Daoy (cell line): ENCODE measurements at places on chromosomes 2 and 18. TPM values are rescaled to one million over a fixed set of nuclear protein-coding genes. Genes with fewer than 3 reads are reported as not detected.

GRCh38 chr2:144180131-144180530 is 339.8 kb downstream of the ZEB2 start:
- no peak for DNase-seq

GRCh38 chr18:27349284-27349882 is 164.3 kb upstream of the CHST9 start:
- DNase-seq: no peak

Gene CXCR2
- total RNA-seq: not detected in 2 replicates

Gene SIX2
- total RNA-seq: 11.4 and 12.2 TPM in 2 replicates

DNA sequence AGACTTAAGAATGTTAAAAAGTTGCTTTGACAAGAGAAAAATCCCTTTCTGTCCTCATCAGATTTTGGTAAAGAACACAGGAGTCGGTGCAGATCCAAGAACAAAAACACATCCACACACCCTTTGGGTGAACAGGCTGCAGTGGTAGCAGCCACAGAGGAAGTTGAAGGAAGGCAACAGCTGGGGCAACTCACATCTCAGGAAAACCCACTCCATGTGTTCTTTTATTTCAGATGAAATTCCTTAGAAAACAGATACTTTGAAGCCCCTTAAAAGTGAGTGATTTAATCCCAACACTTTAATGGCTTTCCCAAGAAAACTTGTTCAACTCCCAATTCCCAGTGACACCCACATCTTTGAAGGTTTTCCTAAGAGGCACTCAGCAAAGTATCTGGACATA is 271.3 kb downstream of the ICOS start:
- DNase-seq: no peak

GRCh38 chr18:43278355-43278754 is 1.1 kb upstream of the SYT4 start:
- DNase-seq: no peak

DNA sequence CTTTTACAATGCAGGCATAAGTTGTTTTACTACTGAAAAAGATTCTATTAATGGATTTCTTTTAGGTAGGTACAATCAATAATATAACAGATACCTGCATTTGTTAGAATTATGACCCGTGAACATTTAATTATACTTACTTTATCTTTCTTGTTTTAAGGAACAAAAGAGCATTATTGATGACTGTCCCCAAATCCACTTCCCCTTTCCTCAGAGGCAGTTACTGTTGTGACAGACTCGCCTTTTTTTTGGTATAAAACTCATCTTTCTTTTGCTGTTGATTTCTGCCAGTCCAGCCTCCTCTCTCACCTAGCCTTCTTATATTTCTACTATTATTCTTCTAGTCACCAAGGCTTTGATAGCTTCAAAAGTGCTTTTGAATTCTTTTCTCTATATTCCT is 12.1 kb downstream of the ACTR3 start:
- DNase-seq: no peak

GRCh38 chr2:20533993-20534622 is 87.2 kb downstream of the RHOB start:
- DNase-seq: no peak

- no peak for DNase-seq
Observed at GRCh38 chr2:48568547-48568946, 38.6 kb downstream of the STON1 start.

DNA sequence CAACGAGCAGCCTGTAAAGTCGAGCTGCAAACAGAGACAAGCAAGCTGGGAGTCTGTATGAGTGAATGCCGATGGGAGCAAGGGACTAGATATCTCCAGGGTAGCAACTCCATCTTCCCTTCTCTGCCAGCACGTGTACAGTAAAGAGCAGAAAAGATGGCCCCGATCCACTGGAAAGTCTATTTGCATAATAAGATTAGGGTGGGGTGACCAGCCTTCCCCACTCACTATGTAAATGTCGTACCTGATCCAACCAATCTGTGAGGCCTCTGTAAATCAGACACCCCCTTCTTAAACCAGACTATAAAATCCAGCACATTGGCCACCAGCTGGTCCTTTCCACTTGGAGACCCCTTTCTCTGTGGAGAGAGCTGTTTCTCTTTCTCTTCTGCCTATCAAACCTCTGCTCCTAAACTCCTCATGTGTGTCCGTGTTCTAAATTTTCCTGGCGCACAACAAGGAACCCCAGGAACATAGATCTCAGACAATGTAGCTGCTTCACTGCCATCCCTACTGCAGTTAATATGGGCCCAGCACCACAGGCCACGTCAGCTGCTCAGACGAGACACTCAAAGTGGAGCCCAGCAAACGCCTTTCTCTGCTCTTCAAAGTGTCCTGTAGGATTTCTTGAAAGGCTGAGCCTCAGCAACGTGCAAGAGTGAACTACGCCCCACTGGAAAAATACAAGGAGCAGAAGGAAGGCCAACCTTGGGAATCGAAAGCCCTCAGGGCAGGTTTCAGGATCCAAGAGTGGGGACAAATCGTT is 26.1 kb downstream of the DIPK1C start:
- DNase-seq: no peak

- DNase-seq: no peak
Observed at GRCh38 chr2:230770804-230771203, 58.2 kb downstream of the CAB39 start.

Gene CFC1
- total RNA-seq: not detected in 2 replicates

Gene ALPP
- total RNA-seq: 0.03 TPM in 1 of 2 replicates, not detected in the other

DNA sequence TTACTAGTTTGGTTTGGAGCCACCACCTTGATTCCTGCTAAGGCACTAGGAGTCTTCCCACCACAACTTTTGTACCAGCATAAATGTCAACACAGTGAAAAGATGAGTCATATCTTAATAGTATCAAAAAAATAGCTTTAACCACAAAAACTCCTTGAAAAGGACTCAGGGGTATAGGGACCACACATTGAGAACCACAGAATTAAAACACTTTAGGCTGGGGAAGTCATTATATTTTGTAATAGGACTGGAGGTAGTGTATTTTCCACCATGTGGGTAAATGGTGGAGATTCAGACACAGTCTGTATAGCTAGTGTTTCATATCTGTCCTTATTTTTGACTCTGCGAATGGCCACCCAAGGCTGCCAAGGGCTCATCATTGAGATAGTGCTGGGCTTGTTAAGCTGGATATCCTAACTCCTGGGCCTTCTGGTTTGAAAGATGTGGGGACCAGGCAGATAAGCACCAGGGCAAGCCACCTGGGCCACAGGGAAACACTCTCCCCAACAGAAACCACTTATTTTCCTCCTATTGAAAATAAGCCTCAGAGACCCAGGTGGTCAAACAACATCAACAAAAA is 19.1 kb upstream of the FHL2 start:
- DNase-seq: peak; percentile 71

Gene SNRNP27
- 103 and 135 TPM in 2 replicates for total RNA-seq

- no peak for DNase-seq
Observed at GRCh38 chr18:778194-778927, 33.7 kb downstream of the YES1 start.

DNA sequence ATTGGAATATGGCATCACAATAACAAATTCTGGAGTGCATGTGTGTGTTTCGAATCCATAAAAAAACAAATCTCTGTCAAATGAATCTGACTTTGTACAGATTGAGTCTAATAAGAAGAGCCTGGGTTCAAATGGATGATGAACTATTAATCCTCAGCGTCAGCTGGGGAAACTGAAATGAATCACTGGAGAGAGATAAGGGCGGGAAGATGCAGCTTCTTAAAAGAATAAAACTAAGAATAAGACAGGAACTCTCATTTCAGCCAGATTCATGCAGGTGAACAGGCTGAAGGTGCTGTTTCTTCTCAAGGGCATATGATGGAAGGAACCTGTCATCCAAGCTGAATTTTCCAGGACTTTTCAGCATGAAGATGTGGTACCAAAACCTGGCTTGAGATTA is 202.6 kb upstream of the TRIB2 start:
- no peak for DNase-seq

Gene CIDEA
- not detected in 2 replicates for total RNA-seq

Gene TXNL4A
- 91.5 and 160 TPM in 2 replicates for total RNA-seq

GRCh38 chr2:128789221-128789620 is 470.6 kb upstream of the HS6ST1 start:
- no peak for DNase-seq

GRCh38 chr18:79975043-79975442 is 10.6 kb downstream of the HSBP1L1 start:
- DNase-seq: no peak

GRCh38 chr2:28751956-28752630 is 463 bp downstream of the PPP1CB start:
- DNase-seq: no peak

DNA sequence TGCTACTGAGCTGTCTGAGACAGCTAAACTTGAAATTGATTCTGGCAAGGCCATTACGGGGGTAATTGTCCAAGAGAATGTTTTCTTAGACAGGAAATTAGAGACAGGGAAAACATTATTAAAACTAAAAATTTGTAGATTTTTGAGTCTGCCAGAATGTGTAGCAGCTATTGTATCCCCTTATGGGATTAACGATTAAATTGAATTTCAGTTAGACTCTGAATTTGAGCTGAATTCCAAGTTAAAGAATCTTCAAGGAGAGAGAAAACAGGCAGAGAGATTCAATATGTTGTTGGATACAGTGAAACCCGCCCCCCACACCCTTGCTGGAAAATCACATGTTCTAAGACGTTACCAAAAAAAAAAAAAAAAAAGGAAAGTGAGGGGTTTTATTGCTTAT is 32.7 kb upstream of the CCDC68 start:
- DNase-seq: no peak

Gene VAMP5
- 2.1 and 2.6 TPM in 2 replicates for total RNA-seq

DNA sequence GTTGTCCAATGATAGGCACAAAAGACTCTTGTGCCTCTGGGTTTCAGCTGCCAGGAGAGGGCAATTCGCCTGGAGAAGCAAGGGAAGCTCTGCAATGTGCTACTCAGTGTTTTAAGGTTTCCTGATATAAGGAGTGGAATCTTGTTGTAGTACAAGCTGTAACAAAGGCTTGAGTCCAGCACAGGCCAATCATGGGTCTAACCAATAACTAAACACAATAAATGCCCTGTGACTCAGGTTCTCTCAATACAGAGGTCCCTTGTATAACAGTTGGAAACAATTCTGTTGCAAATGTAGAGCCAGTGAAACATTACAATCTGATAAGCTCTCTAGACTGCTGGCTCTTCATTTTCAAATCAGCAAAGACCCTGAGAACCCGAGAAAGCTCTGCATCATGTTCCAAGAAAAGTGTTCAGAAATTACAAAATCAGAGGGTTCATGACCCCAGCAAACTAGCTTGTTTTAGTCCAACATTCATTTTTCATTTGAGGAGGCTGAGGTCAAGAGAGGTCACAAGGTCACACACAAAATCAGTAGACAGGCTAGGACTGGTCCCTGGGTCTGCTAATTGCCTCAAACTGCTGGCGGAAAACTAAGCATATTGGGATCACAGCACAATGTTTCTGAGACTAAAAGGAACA is 59.0 kb upstream of the DNMT3A start:
- DNase-seq: no peak

GRCh38 chr18:77478646-77479442 is 229.2 kb downstream of the GALR1 start:
- DNase-seq: peak; percentile 72

Gene ATOH8
- 10.0 and 17.7 TPM in 2 replicates for total RNA-seq

- no peak for DNase-seq
Observed at GRCh38 chr2:9462886-9463697, 11.3 kb upstream of the IAH1 start.

GRCh38 chr18:8208716-8209115 is 400.5 kb upstream of the RAB12 start:
- DNase-seq: no peak

GRCh38 chr2:88096708-88097107 is 29.1 kb downstream of the SMYD1 start:
- DNase-seq: no peak

DNA sequence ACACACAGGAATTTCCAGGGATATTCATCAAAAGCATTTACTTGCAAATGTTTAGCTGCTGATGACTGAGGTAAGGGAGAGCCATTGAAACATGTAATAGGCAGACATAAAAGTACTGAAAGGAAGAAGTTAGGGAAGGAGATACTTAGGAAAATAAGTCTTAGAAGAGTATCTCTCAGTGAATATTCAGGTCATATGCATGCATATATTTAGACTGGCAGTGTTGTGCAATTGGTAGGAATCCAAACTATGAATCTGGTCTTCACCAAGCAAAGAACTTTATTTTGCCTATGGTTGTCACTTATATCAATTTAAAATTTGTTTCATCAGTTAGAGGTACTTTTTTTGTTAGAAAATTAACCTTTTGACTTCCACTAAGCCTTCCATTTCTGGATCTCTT is 1490.7 kb downstream of the SUCLG1 start:
- DNase-seq: no peak

- DNase-seq: no peak
Observed at GRCh38 chr2:102172745-102173144, 14.1 kb upstream of the IL1RL2 start.

Gene C2orf92
- 0.24 and 4.9 TPM in 2 replicates for total RNA-seq
